Left lobe of liver (tissue), 2 donors: ENCODE measurements at places on chromosomes 7 and 10. TPM values are rescaled to one million over a fixed set of nuclear protein-coding genes. Genes with fewer than 3 reads are reported as not detected.

DNA sequence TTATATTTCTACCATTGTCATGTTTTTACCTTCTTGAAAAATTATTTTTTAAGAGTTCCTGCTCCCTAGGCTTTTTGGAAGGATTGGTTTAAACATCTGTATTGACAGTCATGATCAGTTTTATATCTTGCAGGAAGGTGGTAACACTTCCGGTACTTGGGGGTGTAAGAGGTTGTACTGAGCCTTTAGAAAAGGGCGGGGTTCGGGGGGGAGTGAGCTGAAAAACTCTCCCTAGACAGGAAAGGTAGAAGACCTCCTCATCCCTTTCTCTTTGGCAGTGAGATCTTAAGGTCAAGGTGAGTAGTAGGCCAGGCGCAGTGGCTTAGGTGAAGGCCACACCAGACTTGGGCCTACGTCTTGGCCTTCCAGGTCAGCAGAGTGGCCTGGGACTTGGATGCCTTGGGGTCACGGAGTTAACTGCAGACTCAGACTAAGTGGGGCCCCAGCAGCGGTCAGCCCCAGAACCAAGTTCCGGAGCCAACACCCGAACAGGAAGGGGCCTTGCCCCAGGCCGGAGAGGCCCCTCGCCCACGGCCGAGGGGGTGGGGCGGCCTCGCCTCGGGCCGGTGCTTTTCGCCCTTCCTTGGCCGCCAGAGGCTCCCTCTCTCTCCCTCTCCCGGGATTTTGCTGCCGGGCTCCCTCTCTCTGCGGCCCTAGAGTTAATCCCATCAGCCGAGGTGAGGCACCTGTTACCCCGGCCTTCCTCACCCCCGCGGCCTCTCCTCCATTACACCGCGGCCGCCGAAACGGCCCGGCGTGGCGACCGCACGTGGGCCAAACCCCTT lies at the start of gene PPP1R9A:
TSS of gene PPP1R9A (plus strand) at position 569 of the 785 bp plus-strand sequence. CDS start 2,520 bp downstream, outside the sequence.
- DNase-seq: peak; percentile 48

DNA sequence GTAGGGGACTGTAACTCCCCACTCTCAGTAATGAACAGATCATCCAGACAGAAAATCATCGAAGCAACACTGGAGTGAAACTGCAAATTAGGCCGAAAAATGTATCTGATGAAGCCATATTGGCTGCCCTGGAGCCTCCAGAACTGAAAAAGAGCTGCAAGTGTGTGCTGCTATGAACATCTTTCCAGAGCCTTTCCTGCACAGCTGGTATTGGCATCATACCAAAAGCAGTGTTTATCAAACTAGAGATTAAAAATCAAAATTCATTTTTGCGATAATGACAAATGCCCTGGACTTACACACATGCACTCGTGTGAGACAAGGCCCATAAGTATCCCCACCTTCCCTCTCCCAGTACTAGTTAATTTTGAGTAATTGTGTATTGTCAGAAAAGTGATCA lies 6.8 kb upstream of the CLDN12 start:
- DNase-seq: no peak

GRCh38 chr10:67262675-67263074 lies 336.8 kb downstream of the LRRTM3 start:
- DNase-seq: no peak

GRCh38 chr10:15353471-15354017 lies 17.5 kb downstream of the FAM171A1 start:
- no peak for DNase-seq

GRCh38 chr10:72260239-72260975 lies 13.3 kb upstream of the DDIT4 start:
- DNase-seq: peak; percentile 94

DNA sequence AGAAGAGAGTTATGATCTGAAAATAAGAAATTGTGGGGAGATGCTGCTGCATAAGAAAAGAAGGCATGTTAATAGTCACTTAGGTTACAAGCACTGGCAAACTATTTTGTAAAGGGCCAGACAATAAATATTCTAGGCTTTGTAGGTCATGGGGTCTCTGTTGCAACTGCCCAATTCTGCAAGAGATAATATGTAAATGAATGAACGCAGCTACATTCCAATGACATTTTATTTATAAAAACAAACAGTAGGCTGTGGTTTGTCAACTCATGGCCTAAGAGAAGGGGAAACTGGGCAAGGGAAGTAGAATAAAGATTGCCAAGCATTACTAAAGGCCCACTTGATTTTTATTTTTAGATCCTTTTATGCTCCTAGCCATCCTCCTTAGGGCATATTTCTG lies 133.1 kb downstream of the RAPGEF5 start:
- DNase-seq: no peak

- DNase-seq: no peak
These were observed 56.9 kb downstream of the NEUROG3 start for GRCh38 chr10:69516316-69516715.

CYCS gene
- 46.6 TPM for total RNA-seq

GRCh38 chr7:77481615-77482014 lies 55.5 kb upstream of the PTPN12 start:
- DNase-seq: no peak
